ENCODE measurements at places on chromosomes 16 and 17.

- DNase-seq: no peak
These were observed 20.2 kb downstream of the TBCD start for GRCh38 chr17:82772026-82772425.

DNA sequence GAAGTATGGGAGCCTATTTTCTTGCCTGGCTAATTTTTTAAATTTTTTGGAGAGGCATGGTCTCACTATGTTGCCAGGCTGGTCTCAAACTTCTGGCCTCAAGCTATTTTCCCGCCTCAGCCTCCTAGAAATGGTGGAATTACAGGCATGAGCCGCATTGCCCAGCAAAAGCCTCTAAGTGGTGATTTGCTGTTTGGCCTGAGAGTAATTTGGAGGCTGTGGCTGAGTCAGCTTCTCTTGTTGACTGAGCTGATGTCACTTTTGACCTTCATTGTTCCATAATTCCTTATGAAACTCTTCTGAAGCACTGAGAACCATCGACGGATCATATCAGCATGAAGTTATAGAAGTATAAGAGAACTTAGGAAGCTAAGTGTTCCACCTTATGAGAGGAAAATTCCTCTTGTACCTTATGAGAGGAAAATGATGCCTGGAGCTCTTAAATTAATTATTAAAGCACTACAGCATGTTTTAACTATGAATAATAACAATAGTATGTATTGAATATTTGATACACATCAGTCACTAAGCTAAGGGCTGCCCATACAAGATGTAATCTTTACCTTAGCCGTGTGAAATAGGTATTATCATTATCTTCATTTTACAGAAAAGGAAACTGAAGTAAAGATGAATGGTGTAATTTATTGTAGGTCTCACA is 220.8 kb upstream of the MON1B start:
- no peak for DNase-seq

DNA sequence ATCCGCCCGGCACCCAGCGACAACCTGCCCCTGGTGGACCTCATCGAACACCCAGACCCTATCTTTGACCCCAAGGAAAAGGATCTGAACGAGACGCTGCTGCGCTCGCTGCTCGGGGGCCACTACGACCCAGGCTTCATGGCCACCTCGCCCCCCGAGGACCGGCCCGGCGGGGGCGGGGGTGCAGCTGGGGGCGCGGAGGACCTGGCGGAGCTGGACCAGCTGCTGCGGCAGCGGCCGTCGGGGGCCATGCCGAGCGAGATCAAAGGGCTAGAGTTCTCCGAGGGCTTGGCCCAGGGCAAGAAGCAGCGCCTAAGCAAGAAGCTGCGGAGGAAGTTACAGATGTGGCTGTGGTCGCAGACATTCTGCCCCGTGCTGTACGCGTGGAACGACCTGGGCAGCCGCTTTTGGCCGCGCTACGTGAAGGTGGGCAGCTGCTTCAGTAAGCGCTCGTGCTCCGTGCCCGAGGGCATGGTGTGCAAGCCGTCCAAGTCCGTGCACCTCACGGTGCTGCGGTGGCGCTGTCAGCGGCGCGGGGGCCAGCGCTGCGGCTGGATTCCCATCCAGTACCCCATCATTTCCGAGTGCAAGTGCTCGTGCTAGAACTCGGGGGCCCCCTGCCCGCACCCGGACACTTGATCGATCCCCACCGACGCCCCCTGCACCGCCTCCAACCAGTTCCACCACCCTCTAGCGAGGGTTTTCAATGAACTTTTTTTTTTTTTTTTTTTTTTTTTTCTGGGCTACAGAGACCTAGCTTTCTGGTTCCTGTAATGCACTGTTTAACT is 1.0 kb downstream of the NOG start:
- no peak for DNase-seq

DNA sequence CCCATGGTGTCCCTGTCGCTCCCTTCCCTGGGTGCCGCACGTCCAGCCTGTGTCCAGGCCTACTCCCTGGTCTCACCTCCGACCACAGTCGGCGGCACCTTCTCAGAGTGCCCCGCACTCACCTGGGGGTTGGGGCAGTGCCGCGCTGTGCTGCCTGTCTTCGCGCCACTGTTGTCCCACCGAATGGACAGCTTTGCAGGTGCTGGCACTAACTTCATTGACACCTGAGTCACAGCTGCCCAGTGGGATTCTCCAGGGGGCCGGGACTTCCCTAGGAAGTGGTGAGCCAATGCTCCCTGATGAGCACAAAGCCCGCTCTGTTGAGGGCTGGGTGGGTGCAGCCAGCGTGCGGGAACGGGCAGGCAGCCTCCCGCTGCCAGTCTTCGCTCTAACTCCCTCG is 24.3 kb upstream of the DBNDD1 start:
- DNase-seq: no peak

GRCh38 chr16:11780991-11781680 is 15.9 kb downstream of the ZC3H7A start:
- no peak for DNase-seq

GRCh38 chr16:73226675-73227074 is 178.7 kb upstream of the ZFHX3 start:
- no peak for DNase-seq

DNA sequence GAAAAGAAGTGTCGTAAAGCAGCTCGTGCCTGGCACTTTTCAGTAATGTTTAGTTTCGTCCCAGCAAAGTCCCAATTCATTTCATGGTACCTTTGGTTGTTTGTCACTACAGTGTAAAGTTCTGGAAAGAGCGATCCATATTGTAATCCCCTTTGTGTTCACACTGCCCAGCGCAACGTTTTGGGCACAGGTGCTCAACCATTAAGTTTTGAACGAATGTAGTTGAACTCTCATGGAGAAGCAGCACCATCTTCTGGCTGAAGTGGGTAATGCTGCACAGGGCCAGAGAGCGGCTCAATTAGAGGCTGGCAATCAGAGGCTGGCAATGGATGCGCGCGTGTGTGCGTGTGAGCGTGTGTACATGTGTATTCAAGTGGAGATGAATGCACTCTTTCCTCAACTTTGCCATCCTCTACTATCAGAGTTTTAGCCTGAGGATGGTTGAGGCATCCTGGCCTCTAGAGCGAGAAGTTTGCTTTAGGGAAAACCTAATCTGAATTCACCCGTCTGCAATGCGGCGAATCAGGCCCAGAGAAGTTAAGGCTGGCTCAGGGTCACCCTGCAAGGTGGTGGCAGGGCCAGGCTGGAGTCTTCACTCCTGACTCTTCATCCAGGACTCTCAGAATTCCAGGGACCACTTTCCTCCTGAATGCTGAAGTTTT is 29.9 kb downstream of the DYNLL2 start:
- peak; percentile 95 for DNase-seq

- no peak for DNase-seq
These were observed 445 bp upstream of the DBNDD1 start for GRCh38 chr16:90019543-90020259.

DNA sequence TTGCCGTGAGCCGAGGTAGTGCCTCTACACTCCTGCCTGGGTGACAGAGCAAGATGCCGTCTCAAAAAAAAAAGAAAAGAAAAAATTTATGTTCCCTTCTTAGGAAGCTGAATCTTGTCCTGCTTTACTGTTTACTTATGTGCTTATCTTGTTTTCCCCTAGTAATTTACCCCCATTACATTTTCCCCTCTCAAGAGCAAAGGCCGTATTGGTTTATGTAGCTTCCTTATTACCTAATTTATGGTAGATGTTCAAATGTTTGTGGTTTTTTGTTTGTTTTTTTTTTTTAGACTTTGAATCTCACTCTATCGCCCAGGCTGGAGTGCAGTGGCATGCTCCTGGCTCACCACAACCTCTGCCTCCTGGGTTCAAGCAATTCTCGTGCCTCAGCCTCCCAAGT is 10.3 kb upstream of the SLC52A1 start:
- no peak for DNase-seq

GRCh38 chr16:12535535-12536411 is 267.9 kb downstream of the CPPED1 start:
- no peak for DNase-seq

DNA sequence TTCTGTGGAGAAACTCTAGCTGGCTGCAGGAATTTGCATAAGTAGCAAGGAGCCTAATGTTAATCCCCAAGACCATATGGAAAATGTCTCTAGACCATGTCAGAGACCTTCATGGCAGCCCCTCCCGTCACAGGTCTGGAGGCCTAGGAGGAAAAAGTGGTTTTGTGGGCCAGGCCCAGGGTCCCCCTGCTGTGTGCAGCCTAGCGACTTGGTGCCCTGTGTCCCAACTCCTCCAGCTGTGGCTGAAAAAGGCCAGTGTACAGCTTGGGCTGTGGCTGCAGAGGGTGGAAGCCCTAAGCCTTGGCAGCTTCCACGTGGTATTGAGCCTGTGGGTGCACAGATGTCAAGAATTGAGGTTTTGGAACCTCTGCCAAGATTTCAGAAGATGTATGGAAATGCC is 306.9 kb upstream of the CA10 start:
- no peak for DNase-seq

DNA sequence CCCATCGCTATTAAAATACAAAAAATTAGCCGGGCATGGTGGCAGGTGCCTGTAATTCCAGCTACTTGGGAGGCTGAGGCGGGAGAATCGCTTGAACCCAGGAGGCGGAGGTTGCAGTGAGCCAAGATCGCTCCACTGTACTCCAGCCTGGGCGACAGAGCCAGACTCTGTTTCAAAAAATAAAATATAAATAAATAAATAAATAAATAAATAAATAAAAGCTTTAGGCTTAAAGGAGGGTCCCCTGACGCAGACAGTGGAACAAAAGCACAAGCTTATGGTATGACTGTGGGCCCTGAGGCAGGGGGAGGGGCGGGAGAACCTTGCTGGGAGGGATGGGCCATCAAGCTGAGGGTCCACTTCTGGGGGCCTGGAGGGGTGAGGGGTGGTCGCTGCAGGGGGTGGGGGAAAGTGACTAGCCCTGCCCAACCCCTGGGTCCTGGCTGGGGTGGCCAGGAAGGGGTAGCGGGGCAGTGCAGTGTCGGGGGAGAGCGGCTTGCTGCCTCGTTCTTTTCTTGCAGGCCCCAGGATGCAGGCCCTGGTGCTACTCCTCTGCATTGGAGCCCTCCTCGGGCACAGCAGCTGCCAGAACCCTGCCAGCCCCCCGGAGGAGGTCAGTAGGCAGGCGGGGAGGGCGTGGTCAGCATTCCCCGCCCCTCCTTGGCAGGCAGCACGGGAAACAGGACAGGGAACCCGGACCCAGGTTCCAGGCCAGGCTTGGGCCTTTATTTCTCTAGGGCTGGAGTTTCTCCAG is 4.7 kb downstream of the SERPINF1 start:
- DNase-seq: no peak

- no peak for DNase-seq
These were observed 2.8 kb upstream of the NTN3 start for GRCh38 chr16:2468233-2468724.

DNA sequence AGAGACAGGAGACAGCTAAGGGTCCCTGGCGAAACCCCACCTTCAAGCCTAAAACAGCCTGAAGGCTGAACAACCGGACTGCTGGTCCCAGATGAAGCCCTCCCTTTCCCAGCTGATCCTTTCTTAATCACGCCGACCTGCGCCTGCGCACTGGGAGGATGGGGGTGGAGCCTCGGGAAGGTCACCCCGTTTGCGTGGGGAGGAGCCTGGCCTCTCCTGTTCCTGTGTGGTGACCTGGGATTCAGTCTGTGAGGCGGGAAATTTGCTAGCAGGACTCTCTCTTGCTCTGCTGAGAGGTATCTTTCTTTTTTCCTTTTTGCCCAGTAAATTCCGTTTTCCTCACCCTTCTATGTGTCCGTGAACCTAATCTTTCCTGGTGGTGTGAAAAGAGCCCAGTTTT is 9.6 kb downstream of the FAM20A start:
- DNase-seq: peak; percentile 50

DNA sequence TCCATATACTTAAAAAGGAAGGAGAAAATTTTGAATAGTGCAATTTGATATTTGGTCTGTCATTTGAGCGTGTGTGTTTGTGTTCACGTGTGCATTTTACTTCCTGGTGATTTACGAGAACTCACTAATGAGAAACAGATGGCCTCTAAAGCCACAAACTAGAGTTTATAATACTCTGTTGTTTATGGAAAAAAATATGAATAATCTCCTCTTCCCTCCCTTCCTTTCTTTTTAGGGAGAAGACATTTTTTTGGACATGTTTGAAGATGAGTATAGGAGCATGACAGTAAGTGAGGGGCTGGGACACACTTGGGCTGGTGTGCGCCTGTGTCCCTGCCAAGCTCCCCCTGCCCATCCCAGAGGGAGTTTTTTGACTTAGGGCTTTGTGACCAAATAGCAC is 102.7 kb downstream of the CLEC16A start:
- DNase-seq: no peak

DNA sequence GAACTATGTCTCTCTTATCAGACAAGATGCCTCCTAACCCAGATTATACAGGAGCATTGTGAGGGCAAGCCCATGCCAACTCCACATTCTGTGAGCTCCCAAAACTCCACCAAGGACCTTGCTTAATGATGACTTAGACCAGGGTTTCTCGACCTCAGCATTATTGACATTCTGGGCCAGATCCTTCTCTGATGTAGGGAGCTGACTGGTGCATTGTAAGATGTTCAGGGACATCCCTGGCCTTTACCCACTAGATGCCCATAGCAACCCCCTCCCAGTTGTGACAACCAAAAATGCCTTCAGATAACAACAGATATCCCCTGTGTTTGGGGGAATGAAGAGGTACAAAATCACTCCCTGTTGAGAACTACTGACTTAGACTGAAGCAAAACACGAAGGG is 43.6 kb downstream of the HOXB1 start:
- DNase-seq: no peak

DNA sequence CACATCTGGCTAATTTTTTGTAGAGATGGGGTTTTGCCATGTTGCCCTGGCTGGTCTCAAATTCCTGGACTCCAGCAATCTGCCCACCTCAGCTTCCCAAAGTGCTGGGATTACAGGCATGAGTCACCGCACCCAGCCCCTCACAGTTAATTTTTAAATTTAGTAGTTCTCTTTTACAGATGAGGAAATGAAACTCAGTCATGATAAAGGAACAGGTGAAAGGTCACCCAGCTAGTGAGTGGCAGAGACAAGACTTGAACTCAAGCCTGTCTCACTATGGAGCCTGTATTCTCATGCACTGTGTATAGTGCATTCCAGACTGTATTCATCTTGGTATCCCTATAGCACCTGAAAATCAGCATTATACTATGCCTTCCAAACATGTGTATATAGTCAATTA is 77.1 kb upstream of the WSB1 start:
- DNase-seq: no peak

- DNase-seq: no peak
These were observed 4.4 kb downstream of the JUP start for GRCh38 chr17:41782142-41782541.

DNA sequence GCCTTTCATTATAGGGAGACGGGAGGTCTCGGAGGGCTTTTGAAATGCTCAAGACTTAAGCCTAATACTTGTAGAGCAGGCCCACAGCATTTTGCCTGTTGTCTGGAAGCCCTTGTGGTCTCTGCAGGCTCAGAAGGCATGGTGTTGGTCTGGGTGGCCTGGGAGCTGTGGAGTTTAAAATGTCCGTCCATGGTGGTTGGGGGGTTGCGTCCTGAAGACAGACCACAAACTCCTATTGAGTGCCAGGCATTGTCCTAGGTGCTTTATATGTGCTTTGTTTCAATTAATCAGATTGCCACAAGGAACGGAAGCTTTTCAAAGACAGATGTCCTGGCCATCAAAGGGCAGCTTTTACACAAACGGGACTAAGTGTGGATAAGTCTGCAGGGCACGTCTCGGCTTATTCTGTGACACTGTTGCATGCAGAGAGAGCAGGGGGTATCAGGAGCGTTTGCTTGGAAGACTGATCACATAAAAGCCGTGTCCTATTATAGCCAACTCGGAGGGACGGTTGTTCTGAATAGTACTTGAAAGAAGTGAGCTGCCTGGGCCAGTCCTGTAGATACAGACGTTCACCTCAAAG is 7.8 kb downstream of the NTN1 start:
- no peak for DNase-seq
